MM.1S (cell line): ENCODE measurements at places on chromosomes 2 and 18.

GRCh38 chr18:14776801-14777200, 28.8 kb downstream of the ANKRD30B start:
- no peak for DNase-seq

GRCh38 chr2:174246944-174247381, 1.4 kb downstream of the OLA1 start:
- DNase-seq, result no peak

DNA sequence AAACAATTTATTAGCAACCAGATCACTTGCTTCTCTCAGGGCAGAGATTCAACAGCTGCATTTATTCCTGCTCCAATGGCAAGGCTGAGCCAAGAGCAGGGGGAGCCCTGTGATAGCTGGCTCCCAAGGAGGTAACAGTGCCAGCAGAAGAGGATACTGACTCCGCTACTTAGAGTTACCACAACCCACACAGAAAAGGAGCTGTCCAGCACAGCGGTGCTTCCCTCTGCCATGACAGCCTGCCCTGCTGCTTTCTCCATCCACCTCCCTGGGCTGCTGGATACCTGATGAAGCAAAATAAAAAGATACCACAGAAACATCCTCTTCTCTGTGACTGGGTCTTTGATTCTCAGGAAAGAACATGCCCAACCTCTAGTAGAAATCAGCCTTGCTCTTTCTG, 467.2 kb downstream of the LRRTM4 start:
- no peak for DNase-seq

- DNase-seq, result no peak
These were observed 29.5 kb upstream of the SMAD7 start for GRCh38 chr18:48979944-48980890.

GRCh38 chr2:44894058-44894457, 47.4 kb upstream of the SIX3 start:
- no peak for DNase-seq

DNA sequence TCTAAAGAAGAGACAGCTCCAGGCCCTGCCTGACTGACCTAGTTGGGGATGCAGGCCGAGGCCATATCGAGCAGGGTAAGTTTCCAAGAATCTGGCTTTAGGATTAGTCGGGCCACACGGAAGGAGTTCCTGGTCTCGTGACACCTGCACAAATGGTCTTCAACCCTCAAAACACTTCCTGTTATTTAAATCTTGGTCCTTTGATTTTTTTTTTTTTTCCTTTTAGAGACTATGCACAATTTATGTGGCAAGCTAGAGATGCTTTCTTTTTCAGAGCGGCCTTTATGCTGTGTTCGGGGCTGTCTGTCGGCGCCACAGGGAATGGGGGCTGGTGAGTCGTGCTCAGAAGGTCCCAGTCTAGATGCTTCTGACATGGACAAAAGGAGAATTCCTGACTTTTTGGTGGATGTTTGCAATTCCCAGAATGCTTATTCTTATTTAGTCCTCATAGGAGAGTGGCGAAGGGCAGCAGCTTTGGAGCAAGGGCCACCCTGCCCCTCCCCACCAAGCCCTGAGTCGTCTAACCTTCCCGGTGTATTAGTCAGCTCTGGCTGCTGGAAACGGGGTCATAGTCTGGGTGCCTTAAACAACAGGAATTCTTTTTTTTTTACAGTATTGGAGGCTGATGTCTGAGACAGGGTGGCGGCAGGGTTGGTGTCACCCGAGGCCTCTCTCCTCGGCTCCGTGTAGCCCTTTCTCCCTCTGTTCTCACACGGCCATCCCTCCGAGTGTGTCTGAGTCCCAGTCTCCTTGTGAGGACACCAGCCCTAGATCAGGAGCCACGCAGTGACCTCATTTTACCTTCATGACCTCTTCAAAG, 27.4 kb downstream of the HPCAL1 start:
- DNase-seq, result no peak

- DNase-seq, result no peak
These were observed 24.3 kb downstream of the TACR1 start for GRCh38 chr2:75174981-75175380.

DNA sequence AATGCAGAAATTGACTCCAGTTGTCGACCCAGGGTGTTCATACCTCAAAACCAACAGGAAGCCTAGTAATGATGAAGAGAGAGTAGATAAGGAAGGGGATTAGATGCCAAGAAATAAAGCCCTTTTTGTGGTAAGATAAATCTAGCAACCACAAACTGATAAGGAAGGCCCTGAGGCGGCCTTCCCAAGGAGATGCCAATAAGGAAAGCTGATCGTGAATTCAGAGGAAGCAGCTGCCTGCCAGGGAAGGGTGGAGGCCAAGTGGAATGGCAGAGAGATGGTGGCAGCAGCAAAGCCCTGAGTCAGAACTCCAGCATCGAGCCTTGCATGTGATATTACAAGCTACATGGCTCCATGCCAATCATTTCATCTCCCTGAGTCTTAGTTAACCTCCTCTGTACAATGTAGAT, 126.3 kb downstream of the IRS1 start:
- DNase-seq, result no peak

- no peak for DNase-seq
These were observed 13.1 kb upstream of the RAX start for GRCh38 chr18:59286341-59286740.

- peak; percentile 82 for DNase-seq
These were observed 874 bp downstream of the CLIP4 start for GRCh38 chr2:29115797-29116781.

- DNase-seq, result no peak
These were observed 14.2 kb downstream of the PLEK start for GRCh38 chr2:68379184-68379708.

- DNase-seq, result no peak
These were observed 202.8 kb downstream of the DNER start for GRCh38 chr2:229511524-229511923.

DNA sequence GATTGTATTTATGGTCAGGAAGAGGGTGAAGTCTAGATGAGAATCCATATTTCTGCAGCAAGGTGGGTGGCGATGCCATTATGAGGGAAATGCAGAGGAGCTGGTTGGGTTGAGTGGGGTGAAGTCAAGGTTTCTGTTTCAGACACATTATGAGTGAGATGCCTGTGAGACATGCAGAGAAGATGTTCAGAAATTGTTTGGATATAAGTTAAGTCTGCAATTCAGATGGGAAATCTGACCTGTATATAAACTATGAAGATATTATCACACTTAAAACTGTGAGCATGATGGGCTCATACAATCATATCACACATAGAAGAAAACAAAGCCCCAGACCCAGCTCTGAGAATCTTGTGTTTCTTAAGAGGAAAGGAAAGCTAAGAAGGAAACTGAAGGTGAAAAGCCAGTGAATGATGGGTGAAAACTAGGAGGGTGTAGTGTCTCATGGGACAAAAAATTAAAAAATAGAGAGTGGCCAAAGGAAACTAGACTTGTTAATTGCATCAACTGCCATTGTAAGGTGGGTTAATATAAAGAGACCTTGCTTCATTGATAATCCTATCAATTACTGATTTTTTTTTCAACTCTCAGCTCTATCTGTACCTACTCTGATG, 14.2 kb downstream of the GALNT5 start:
- DNase-seq, result no peak

DNA sequence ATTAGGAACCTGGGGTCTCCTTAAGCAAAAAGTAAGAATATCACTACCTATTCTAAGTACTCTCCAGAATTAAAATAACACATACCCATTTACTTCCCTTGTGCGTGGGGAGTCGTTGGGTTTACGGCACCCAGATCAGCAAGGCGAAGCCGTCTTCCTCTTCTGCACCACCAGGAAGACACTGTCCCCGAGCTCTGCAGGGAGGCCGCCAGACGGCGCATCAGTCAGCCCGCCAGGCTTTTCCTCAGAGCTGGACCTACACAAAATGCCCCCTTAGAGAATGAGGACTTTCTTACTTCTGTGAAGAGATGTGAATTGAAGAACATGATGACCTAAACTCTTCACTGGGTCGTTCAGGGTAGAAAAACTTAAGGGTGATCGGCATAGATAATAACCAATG, 526.5 kb downstream of the GALR1 start:
- no peak for DNase-seq

- no peak for DNase-seq
These were observed 343.5 kb upstream of the NT5C1B start for GRCh38 chr2:18932853-18933252.
